Activated naive CD8-positive, alpha-beta T cell treated with anti-CD3 and anti-CD28 coated beads, Interleukin-2, amount 10 ng/mL, durations not matched to agents 7 days and 5 days (primary cell): ENCODE measurements at places on chromosomes 5 and 9.

GRCh38 chr5:174528821-174529544 lies 195.4 kb upstream of the MSX2 start:
- DNase-seq = no peak

- no peak for DNase-seq
Measured at GRCh38 chr5:112228667-112229066, 190.4 kb downstream of the EPB41L4A start.

GRCh38 chr5:117955831-117956230 lies 1032.5 kb downstream of the DTWD2 start:
- no peak for DNase-seq

- DNase-seq = no peak
Measured at GRCh38 chr9:18761742-18762300, 271.2 kb downstream of the SAXO1 start.

DNA sequence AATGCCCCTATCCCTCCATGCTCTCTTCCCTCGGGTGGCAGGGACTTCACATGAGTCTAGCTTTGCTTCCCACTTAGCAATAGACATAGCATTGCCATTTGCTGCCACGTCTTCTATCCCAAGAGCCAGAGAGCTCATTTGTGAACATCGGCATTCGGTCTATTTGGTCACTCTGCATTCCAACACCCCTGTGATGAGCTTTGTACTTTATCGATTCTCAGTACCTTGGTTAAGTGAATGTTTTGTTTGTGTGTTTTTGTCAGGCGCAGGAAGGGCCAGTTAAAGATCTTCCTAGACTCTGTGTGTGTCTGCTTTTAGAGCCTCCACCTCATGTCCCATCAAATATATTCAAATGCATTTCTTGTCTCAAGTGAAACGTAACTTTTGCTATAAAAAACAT lies 141.7 kb downstream of the TARS1 start:
- no peak for DNase-seq
